ENCODE measurements at places on chromosomes 2 and 18.
A peak's percentile ranks its signal among the peaks of the same experiment; 100 is the strongest.

GRCh38 chr2:236671896-236672562 lies 102.4 kb downstream of the ACKR3 start:
- DNase-seq = no peak

- DNase-seq = no peak
Measured at GRCh38 chr2:31696068-31696467, 115.3 kb upstream of the SRD5A2 start.

DNA sequence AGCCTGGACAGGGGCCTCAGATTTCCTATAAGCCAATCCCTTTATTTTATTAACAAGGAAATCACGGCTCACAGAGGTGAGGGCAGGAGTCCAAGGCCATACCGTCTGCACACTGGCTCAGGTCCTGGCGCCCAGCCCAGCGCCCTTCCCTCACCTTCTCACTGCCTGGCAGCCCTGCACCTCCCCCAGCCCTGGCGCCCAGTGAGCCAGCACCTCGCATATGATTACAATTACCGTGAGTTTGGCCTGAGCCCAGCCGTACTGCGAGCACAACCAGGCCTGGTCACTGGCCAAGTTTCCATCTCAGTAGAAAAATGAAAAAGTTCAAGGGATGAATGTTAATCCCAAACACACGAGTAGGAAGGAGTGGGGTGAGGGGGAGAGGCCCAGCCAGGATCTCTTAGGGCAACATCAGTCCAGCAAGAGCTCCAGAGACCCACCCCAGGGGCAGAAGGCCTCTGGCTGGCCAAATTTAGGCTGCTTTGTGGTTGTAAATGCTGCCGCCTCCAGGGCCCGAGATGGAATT lies 68.4 kb downstream of the MCFD2 start:
- peak; percentile 98 for DNase-seq

DNA sequence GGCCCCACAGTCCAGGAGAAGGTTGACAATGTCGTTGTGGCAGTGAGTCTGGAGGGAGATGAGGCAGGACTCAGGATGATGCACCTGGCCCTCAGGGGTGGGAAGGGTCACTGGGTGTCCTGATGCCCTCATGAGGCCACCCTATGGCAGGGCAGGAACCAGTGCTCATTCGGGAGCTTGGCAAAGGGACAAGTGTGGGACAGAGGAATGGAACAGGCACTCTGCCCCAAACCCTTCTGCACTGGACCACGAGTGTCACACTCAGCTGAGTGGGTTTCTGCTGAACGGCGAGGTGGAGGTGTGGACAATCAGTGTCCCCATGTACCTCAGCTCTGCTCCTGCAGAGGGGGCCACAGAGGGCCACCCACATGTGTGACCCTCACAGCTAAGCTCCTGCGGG lies 32.0 kb downstream of the ANKMY1 start:
- no peak for DNase-seq

- DNase-seq = no peak
Measured at GRCh38 chr2:177271981-177272666, 7.6 kb upstream of the NFE2L2 start.

- no peak for DNase-seq
Measured at GRCh38 chr2:223155956-223156355, 104.0 kb downstream of the KCNE4 start.

- no peak for DNase-seq
Measured at GRCh38 chr2:239150125-239151011, 250.5 kb downstream of the HDAC4 start.

DNA sequence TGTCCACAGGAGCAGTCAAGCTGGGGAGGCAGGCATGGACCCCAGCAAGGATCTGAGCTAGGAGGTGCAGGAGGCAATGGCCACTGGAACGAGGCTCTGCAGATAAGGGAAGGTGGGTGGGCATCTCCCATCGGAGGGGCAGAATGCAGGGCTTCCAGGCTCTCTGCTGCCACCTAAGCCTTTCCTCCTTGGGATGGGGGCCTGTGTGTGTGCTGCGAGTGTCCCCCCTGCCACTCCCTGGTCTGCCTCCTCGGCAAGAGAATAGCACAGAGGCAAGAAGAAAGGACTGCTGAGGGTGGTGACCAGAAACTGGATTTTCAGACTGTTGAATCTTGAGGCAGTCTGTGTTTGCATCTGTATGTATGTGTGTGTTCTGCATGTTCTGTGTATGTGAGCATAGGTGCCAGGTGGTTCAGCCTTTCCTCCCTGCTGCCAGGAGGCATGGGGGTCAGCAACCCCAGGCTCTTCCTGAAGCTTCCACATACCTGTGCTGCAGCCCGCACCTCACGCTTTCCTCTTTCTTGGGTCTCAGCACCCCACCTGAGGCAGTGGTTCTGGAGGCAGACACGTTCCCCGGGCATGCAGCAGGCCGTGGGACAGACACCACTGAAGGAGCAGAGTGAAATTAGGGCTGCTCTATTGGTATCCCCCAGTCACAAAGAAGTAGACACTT lies 86.7 kb downstream of the EPAS1 start:
- DNase-seq = no peak

DNA sequence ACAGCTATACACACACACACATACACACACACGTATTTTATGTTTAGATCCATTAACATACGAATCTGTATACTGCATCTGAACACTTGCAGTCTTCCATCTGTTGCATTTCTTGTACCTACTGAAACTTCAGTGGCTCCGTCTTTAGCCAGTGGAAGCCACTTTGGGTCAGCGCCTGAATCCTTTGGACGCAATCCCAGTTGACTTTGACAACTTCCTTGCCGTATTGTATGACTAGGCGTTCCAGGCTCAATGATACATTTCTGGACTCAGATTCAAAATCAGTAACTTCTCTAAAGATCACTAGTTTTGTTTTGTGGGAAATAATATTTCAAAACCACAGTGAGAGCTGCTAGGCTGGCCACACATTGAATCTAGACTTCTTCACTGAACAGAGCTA lies 101.5 kb upstream of the GPC1 start:
- no peak for DNase-seq

- peak; percentile 60 for DNase-seq
Measured at GRCh38 chr2:100262555-100263320, 59.6 kb downstream of the LONRF2 start.

GRCh38 chr2:81648370-81648769 lies 1343.8 kb upstream of the LRRTM1 start:
- DNase-seq = no peak

DNA sequence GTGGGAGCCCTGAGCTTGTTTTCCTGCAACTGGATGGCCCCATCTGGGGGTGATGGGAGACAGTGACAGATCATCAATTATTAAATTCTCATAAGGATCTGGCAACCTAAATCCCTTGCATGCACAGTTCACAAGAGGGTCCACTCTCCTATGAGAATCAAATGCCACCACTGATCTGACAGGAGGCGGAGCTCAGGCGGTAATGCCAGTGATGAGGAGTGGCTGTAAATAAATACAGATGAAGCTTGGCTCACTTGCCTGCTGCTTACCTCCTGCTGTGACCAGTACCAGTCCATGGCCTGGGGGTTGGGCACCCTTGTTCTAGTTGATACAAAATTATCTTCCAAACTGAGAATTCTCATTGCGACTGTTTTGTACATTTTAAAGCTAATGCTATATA lies 258.6 kb downstream of the CTNNA2 start:
- no peak for DNase-seq

DNA sequence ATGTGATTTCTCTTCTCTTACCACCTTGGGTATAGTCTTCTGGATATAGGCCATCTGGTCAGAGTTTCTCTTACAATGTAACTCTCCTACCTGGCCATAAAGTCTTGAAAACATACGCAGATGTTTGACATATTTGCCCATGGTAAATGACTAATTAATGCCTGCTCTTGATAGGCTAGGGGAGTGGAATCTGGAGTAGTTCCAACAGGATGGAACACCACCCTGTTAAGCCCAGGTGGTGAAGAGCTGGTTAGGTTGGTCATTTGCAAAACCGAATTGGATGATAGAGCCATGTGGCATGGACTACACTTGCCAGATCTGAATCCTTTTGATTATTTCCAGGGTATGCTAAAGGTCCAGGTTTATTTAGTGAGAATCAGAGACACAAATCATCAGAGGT lies 36.5 kb downstream of the HADHB start:
- no peak for DNase-seq

DNA sequence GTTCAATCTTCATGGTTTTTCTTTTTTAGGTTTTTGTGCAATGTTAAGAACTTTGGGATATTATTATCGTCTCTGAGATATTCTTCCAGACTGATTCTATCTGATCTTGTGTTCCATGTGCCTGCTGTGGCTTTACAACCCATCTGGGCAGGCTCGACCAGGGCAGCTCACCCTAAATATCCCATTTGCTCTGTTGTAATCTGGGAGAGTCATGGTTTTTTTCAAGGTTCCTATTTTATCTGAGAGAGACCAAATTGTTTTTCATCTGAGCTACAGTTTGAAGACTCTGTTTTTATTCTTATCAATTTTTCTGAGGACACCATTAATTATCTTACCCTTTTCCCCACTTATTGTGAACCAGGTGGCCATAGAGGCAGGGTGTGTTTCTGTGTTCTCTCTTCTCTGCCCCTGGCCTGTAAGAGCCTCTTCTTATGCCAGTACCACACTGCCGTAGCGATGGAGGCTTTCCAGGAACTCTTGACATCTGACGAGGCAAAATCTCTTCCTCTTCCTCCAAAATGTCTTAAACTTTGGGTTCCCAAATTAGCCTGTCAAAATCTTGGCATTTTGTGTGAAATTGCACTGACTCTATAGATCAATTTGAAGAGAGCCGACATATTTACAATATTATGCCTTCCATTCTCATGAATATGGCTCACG lies 3.1 kb downstream of the SP140L start:
- DNase-seq = no peak

DNA sequence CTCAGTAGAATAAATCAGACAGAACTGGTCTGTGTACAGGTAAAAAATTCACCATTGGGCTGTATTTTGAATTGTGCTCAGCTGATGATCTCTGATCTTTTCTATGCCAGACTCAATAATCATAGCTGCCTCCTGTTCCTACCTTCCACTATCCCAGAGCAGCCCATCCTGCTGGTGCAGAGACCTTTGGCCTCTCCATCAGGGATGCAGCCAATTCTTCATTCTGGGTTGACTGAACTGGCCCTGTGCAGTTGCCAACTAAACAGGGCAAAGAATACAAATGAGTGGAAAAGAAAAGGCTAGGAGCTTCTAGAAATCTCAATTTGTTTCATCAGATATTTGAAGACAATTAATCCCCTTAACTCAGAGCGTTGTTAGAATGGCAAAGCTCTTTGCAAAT lies 1781.3 kb upstream of the CELF4 start:
- no peak for DNase-seq

DNA sequence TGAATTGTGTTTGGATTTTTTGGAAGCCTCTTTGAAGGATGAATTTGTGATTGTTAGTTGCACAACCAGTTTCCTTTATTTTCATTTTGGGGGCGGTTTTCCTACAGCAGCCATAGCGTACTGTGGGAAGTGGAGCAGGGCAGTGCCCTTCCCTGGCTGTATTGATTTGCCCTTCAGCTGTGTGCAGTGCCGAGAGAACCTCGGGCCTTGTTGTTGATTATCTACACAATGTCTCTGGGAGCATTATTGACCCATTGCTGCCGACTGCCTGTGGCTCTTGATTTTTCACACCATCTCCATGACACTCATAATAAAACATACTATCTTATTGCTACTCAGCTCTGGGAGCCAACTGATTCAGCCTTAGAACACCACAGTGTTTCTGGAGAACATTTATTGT lies 162.2 kb upstream of the BOD1L2 start:
- no peak for DNase-seq

DNA sequence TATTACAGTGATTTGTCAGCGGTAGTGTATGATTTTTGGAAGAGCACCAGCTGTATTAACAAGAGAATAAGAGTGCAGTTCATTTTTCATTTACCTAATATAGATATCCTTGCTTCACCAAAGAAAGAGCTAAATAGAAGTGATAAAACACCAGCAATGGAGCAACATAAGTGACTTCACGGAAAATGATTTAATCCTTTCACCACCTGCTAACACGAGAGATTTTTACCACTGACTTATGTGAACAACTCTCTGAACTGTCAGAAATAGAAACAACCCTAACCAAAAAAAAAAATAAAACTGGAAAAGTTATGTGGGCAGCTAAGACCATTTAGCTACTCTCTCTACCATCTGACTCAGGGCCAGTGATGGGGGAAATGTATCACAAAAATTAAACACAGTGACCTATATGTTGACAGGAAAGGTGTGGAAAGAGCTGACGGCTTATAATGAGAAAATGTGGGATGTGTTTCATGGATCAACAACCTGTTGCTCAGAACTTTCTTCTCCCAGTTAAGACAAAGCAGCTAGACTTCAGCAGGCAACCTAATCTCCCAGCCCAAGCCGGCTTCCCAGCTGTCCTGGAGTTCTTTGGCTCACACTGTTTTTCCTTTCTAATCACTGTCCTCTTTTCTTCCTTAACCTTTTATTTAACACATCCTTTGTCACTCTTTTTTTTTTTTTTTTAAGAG lies 272.7 kb downstream of the SS18 start:
- DNase-seq = peak; percentile 62

DNA sequence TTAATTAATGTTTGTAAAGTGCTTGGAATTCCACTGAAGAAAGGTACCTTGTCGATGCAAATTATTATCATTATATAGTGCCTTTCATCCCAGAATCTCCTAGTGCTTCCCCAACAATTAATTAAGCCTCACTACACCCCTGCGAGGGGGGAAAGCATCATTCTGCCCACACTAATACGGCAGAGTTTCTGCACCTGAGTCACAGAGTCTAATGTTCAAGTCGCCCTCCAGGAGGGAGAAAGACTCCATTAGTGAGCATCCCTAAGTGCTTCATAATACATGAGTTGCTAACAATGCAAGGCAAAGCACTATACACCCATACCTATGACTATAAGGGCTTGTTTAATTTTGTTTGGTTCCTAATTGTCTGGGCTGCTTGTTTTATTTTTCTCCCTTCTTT lies 25.4 kb upstream of the NRP2 start:
- DNase-seq = no peak

GRCh38 chr2:177015356-177015923 lies 197.2 kb upstream of the HNRNPA3 start:
- DNase-seq = no peak
